ENCODE measurements at places on chromosomes 1 and 21.
A peak's percentile ranks its signal among the peaks of the same experiment; 100 is the strongest.

DNA sequence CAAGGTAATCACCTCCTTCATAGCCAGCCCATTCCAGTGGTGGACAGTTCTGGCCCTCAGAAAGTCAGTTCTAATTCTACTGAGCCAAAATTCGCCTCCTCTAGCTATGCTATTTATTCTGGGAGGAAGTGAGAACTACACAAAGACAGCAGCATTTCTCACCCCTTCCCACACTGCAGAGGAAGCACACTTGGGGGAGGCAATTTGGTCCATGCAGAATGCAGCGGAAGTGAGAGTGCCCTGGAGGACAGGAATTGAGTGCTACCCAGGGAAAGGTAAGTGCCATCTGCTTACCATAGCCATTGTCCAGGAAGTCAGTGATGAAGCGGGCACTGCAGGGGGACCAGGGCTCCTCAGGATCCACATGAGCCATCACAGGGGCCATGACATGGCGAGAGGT, 3.7 kb downstream of the ADAMTS4 start:
- DNase-seq = no peak

DNA sequence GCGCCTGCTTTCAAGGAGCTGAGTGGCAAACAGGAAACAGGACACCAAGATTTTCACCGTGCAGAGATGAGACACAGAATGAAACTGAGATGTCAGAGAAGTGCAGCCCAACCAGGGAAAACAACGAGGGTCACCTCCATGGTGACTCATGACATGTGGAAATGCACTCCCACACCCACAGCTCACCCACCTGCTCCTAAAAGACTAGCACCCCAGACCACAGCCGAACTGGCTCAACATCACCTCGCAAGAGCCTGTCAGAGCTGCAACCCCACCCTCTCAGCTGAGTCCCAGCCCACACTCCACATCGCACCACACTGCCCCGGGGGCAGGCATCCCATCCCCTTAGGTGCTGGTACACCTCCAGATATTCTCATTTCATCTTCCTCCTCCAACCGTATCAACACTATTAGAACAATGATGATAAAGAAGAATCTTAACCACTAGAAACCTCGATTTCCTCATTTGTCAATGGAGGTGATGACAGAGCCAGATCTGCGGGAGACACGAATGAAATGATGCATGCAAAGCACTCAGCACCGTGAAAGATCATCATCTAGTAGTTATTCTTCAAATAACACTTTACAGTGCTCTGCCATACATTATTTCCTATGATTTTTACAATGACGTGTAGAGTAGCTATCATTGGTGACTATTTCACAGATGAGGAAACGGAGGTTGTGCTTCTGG, 103.2 kb downstream of the DMRTB1 start:
- DNase-seq = no peak

DNA sequence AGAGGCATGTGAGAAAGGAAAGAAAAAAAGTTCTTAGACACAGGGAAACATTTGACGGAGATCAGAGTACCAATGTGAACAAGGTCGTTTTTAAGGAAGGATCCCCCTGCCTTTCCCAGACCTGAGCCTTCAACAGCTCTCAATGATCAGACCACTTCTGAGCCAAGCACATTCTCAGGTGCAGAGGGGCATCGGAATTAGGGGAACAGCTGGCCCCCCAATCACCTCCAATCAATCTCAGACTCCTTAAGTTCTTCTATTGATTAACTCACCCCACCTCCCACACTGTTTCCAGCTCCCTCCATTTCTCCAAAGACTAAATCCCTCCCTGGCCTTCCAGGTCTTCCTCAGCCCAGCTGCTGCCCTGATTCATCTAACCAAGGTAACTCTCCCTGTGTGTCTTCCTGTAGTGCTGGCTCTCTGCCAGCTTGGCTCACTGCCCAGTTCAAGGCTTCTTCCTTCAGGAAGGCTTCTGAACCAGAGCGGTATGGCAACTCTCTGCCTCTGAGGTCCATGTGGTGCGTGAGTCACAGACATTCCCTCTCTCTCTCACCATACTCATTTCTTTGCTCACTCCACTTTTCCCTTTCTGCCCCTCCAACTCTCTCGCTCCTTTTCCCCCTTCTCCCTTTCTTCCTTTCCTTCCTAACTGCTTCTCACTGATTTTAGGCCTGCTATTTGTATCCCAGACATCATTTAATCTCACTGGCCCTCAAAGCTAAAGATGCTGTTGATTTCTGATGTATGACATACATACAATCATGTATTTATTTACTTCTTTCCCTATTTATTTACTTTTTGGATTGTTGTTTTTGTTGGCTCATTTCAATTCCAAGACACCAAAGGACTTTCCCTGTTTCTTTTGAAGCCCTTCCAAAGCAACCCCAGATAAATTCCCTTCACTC, 18.1 kb downstream of the CFAP45 start:
- DNase-seq = peak; percentile 97

DNA sequence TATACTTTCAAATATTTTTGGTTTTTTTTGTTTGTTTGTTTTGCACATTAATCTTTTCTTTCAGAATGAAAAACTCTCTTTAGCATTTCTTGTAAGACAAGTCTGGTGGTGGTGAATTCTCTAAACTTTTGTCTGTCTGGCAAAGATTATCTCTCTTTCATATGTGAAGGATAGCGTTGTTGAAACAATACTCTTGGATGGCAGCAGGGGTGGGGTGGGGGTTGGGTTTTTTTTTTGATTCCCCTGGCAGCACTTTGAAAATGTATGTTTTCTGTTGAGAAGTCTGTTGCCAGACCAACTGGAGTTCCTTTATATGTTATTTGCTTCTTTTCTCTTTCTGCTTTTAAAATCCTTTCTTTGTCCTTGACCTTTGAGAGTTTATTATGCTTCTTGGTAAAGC, 160.2 kb downstream of the VAV3 start:
- no peak for DNase-seq

GRCh38 chr21:45869121-45870007, 112.2 kb upstream of the COL6A1 start:
- DNase-seq = no peak

DNA sequence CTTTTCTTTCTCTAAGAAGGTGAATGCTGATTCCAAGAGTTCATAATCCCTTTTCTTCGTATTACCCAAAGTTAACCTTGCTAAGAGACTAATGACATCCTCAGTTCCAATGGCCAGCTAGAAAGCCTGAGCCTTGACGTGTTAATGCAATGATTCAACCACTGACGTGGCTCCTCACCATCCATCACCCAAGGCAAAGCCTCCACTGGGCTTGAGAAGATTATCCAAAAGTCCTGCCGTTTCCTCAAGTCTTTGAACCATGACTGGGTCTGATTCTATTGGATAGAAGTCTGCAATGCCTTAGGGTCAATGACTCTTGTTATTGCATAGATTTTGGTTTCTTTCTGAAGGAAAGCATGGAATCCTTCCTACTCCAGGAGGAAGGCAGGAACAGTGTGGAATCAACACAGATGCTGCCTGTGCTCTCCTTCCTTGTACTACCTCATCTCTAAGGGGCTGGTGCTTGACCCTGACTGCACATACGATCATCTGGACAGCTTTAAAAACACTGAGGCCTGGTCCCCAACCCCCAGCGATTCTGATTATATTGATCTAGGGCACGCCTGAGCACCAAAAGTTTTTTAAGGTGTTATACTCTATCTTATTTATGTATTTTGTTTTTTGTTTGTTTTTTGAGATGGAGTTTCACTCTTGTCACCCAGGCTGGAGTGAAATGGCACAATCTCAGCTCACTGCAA, 69.3 kb upstream of the ANGPTL1 start:
- peak; percentile 57 for DNase-seq

DNA sequence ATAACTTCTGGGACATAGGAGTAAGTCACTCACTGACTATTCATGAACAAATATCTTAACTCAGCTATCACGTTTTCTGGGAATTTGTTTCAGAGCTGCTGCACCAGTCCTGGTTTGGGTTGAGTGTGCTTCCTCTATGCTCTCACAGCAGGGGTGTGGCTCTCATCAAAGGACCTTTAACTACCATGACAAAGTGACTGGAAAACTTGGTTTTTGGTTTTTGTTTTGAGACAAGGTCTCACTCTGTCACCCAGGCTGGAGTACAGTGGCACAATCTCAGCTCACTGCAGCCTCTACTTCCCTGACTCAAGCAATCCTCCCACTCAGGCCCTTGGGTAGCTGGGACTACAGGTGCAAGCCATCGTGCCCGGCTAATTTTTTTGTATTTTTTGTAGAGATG, 4.1 kb downstream of the ILDR2 start:
- no peak for DNase-seq

GRCh38 chr1:153466908-153467307, 6.5 kb upstream of the S100A7 start:
- no peak for DNase-seq

Data from foreskin fibroblast (primary cell).